Activated B cell treated with CpG ODN at 0.5 μM for 24 hours (primary cell): ENCODE measurements at places on chromosomes 2 and 18.

DNA sequence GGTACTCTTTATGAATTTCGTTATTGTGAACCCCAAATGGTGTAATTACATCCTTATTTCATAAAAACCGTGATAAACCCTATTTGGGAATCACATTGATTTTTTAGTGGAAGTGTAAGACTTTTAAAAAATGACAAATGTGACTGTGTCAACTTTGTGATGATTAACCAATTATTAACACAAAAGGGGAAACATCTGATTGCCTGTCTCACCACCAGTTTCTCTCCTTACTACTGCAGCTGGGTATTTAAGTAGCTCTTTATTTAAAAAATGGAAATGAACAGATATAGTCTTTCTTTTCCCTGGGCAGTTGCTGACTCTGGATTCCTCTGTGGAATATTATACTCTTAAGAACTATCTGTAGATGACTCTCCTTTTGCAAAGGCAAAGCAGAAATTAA is 11.6 kb upstream of the RPE start:
- no peak for DNase-seq

GRCh38 chr18:55996717-55997116 is 408.7 kb upstream of the TCF4 start:
- DNase-seq, result no peak

- DNase-seq, result no peak
These were observed 8.8 kb downstream of the SIX2 start for GRCh38 chr2:45000341-45000901.

- DNase-seq, result no peak
These were observed 125.9 kb downstream of the MAP4K4 start for GRCh38 chr2:101823347-101823791.

DNA sequence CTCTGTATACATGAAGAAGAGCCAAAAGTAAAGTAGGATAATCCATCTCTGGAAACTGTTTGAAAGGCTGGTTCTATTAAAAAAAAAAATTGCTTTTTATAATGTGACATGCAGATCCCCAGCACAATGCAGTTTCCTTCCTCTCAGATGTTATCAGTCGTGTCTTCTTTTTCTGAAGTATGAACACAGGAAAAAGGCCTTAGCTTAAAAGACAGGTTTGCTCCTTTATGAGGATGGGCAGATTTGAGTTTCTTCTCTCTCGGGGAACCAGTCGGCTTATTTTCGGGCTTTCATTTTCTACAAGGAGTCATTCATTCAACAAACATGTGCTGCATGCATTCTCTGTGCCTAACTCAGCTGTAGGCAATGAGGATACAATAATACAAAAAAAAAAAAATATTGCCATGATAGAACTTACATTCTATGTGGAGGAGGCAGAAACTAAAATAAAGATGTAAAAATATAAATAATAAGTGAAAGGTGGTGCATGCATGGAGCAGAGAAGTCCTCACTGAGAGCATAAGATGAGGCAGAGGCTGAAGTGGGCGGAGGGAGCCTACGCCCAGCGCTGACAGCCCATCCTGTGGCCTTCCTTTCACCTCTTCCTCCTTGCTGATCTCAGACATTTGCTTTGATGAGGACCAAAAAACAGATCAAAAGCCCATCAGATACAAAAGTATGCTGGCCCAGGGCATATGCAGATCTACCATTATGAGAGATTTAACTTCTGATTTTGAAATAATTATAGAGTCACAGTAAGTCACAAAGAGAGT is at the start of gene CD226:
TSS of gene CD226 (minus strand) at position 513 of the 773 bp plus-strand sequence. CDS start at position 46, 467 bp downstream.
- no peak for DNase-seq

DNA sequence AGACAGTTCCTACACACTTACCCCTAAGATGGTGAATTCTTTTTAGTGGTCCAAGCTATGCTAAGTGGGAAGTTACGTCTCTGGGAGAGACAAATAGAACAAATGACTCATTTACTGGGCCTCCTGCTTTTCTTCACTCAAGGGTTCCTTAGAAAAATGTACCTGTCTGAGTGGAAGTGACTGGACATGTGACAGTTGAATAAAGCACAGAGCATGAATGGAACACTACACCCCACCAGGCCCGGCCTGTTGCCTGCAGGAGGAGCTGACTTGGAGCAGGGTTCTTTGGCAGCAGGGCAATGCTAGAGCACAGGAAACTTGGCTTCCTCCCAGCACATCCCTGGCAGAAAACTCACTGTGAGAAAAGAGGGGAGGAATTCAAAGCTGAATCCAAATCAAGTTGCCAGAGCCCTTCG is 451.0 kb upstream of the SETBP1 start:
- DNase-seq, result no peak

- no peak for DNase-seq
These were observed 552.8 kb upstream of the KLHL29 start for GRCh38 chr2:22832196-22832595.

DNA sequence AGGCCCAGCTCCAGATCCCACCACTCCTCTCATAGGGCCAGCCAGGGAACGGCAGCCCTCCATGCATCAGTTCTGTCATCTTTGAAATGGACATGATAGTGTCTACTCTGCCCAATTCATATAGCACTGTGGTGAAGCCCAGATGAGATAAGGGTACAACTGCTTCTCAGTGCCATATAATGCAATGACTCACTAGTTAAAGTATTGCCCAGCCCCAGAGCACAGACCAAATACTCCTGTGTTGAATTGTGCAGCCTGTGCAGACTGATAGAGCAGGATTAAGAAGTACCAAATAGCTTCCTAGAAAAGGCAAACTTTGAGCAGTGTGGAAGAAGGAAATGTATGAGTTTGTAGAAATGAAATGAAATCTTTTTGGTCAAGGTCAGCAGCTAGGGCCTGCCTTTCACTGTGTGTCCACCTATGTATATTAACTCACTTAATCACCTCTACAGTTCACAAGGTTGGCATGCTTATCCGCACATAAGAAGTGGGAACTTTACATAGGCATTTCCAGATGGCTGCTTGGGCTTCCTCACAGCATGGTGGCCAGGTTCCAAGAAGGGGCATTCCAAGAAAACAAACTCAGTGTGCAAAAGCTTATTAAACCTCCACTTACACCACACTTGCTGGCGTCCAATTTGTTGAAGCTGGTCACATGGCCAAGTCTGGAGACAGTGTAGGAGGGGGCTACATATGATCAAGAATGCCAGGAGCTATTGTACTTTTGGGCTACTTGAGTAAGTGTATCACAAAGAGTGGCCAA is 102.8 kb upstream of the COPS8 start:
- DNase-seq, result no peak

DNA sequence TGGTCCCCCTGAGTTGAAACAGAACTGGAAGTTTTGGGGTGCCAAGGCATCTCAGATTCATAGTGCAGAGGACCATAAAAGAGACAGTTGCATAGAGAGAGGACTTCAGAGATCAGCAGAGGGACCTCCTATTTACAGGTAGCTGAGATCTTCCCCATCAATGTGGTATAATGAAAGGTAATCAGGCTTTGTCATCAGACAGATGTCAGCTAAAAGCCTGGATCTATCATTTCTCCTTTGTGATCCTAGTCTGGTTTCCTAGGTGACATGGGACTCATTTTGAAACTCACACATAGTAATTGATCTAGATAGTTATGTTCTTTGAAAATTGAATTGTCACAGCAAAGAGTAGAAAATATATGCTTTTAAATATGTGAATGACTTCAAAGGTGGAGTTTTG is 443.5 kb upstream of the MAP2 start:
- no peak for DNase-seq

GRCh38 chr18:657311-658000 is at the start of gene TYMS:
Gene TYMS, plus strand, starts transcription at chr18:657653. Its CDS starts 90 bp downstream, at chr18:657743.
- DNase-seq, result peak; percentile 32

GRCh38 chr2:19435815-19436214 is 77.4 kb upstream of the OSR1 start:
- no peak for DNase-seq

- DNase-seq, result no peak
These were observed 116.9 kb downstream of the METTL8 start for GRCh38 chr2:171316755-171317337.

DNA sequence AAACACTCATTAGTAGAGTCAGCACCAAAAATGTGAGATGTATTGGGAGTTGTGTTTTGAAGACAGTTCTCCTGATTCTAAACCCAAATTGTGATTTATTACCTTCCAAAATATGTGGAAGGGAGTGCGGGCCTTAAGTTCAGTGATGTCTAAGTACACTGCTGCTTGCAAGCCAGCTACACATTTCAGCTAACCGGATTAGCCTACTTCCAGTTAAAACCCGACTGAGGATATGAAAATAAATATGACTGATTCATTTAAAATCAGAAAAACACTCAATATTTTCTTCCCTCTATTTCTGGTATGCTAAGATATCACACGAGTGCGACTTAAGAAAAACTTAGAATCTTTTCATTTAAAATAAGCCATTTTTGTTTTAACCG is 907 bp downstream of the FHL2 start:
- no peak for DNase-seq

DNA sequence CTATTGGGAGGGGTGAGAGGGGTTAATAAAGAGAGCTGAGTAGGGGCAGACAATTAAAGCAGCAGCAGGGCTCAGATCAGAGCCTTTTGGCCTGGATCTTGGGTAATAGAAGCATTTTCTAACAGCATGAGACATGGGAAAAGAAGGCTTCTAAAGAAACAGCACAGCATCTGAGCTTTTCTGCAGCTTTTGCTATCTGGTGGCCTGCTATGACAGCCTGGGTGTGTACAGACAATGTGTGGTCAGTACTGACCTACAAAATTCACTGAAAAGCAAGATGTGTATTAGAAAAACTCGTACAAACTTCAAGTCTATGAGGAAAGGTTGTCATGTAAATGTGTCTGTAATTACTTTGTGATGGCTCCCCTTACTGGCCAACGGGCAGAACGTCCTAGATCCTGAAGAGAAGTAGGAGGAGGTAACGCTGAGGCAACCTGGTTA is 95.6 kb downstream of the GALNT3 start:
- no peak for DNase-seq

- peak; percentile 36 for DNase-seq
These were observed at the start of gene ZEB2 for GRCh38 chr2:144519934-144520731. Gene ZEB2, minus strand, starts transcription at chr2:144520119. Its CDS starts 2,769 bp downstream, at chr2:144517350.

- DNase-seq, result no peak
These were observed 38.1 kb upstream of the PAX3 start for GRCh38 chr2:222336931-222337330.

GRCh38 chr2:143758629-143759330 is 629.6 kb downstream of the ARHGAP15 start:
- DNase-seq, result no peak

DNA sequence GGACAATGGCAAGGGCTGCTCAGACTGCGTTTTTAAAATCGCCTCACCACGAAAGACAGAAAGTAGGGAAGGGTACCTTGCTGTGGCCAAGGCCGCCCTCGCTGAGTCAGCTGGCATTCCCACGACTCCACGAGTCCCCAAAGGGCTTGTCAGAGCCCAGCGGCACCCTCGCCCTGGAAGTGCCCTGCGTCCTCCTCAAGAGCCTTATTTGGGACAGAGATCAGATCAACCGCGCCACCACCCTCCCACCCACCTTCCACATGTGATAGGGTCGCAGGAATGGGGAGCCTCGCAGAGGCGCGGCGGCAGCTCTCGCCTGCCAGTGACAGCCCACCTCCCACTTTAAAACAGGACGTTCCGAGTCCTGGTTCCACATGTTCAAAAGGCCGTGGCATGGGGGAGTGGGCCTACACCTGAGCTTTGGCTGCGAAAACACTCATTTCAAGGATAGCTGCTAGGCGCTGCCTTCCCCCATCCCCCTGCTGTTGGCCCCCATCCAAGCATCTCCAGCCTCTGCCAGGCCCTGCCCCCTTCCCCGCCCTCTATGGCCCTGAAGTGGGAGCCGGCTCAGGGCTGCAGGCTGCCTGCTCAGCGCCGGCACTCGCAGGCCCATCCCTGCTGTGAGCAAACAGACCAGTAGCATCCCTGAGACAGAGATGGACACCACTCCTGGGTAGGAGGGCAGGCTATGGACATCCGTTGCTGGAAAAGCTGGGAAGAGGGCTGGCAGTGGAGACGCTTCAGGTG is 38.1 kb upstream of the ARHGEF4 start:
- no peak for DNase-seq
